ENCODE measurements at places on chromosomes 5 and 9.
A peak's percentile ranks its signal among the peaks of the same experiment; 100 is the strongest.

GRCh38 chr5:1405539-1406530 is 39.4 kb downstream of the SLC6A3 start:
- DNase-seq: no peak

DNA sequence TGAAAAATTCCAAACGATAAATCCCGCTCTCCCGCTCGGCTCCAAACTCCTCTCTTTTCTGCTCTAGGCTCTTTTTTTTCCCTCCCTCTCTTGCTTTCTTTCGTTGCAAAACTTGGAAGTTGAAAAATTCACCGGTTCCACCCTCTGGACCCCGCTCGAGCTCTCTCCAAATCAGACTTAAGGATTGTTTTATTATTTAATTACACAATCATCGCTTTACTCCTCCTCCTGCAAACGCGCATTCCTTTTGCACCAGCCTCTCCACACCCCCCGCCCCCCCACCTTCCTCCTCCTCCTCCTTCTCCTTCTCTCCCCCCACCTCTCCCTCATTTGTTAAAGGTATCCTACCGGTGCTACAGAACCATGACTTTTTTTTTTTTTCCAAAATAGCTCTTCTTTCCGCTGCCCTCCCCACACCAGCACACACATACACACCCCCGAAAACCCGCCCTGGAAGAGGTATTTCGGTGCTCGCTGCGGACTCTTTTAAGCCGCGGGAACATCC is 535 bp upstream of the NFIB start:
- peak; percentile 65 for DNase-seq

DNA sequence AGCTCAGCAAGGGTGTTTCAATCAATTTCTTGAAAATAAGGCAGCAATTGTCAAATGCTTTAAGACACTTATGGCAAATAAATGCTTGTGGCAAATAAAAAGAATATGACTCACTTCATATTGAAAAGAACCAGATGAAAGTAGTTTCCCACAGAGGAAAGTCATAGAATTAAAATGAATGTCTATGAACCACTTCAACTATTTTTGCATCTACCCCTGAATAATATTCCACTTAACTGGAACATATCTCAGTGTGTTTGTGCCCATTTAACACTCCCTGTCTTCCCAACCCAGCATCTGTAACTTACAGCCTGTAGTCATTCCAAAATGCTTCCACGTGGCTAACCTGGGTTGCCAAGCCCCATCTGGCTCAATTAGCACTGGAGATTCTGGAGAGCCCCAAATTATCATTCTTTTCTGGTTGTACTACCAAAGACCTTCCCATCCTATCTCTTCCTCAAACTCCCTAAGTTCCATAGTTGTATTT is 84.7 kb downstream of the FEM1C start:
- no peak for DNase-seq

DNA sequence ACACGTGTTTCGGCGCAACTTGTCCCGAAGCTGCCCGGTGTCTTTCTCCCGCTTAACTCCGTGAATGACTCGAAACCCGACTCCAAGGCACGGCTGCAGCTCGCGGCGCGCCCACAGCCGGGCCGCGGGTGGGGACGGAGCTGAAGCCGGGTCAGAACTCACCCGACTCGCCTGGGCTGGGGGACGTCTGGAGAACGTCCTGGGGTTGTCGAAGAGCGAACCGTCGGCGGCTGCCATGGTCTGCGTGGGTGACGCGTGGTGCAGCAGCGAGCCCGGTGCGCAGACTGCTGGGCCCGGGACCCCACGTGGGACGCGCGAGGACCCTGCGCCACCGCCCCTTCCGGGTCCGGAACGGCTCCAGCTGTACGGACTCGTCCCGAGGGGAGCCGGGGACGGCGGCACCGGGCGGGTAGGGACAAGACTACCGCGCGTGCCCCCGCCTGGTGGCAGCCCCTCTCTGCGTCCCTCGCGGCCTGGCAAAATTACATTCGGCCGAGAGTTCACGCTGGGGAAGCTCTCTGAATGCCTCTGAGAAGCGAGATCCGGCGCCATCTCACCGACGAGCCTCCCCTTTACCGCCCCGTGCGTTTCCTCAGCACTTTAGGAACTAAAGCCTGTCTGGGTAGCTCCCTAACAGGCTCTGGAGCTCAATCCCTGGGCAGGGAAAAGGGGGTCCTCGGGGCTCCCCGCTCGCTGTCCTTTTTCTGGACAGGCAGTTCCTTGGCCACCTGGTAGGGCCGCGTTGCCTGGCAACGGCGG is at the start of gene DDX31:
Gene DDX31, minus strand, starts transcription at position 286 of the 759 bp plus-strand sequence. Its CDS starts 49 bp downstream, at position 237.
- DNase-seq: peak; percentile 89
